Mesothelial cell of epicardium (in vitro differentiated cells): ENCODE measurements at places on chromosomes 1 and 21. TPM values are rescaled to one million over a fixed set of nuclear protein-coding genes. Genes with fewer than 3 reads are reported as not detected.

The BSDC1 gene
- 73.4 to 74.8 TPM (median 74.6 TPM) in 3 replicates for total RNA-seq

The CRYZL1 gene
- 63.0 to 68.3 TPM (median 65.1 TPM) in 3 replicates for total RNA-seq

GRCh38 chr1:186740324-186740723, 60.1 kb upstream of the PTGS2 start:
- no peaks in the 10 kb centered on the region for H3K36me3 ChIP-seq
- DNase-seq, result no peak
- H3K4me1 ChIP-seq, result peaks cover 24% of the 10 kb centered on the region

- no peak overlapping the region for H3K27ac ChIP-seq
- peaks cover 7% of the 10 kb centered on the region for H3K4me1 ChIP-seq
- H3K4me3 ChIP-seq, result no peak overlapping the region
These were observed 8.5 kb downstream of the OR10K2 start for GRCh38 chr1:158417586-158417985.

DNA sequence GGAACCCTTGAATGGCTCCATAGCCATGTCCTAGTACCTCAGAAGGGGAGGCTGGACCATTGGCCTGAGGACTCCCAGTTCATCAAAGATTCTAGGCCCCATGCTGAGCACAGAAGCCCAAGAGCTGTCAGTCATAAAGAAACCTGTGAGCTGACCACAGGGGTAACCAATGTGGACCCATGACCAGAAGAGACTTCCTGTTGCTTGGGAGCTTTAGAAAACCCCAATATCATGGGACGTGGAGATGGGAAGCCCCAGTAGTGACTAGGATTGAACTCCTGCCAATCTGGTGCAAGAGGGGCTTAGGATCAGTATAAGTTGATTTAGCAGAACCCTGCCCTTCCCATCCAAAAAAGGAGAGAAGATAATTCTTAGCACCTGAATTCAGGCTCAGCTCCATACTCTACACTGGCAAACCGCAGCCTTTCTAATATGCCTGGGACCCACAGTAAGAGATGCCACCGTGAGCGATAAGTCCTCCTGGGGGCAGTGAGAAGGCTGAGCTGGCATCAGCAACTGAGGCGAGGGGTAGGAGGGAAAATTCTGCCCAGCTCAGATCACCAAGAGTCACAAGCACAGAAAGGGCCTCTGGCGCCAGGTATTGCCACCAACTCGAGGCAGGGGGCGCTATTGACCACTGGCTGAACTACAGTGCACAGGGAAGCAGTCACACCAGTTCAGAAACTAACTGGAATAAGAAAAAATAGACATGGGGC, 108.9 kb downstream of the CAPN8 start:
- no peak overlapping the region for H3K4me3 ChIP-seq
- no peak overlapping the region for H3K27ac ChIP-seq
- H3K27me3 ChIP-seq, result peaks cover 4% of the 10 kb centered on the region
- no peak for DNase-seq
- H3K36me3 ChIP-seq, result no peaks in the 10 kb centered on the region
- H3K4me1 ChIP-seq, result peaks cover 12% of the 10 kb centered on the region

DNA sequence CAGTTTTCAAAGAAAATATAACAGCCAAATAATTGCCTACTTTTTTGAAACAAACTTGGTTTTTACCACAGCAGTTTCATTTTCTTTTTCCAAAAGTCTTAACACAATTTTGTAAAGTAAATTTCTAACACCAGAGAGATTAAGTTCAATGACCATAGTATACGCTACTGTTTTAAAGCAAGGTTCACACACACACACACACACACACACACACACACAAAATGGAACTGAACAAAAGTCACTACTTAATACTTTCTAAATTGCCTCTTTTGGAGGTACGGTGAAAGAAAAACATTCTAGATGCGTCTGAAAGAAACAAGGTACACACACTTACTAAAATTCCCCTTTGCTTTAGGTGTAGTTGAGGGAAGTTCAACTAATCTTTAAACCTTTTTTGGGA, 30.1 kb downstream of the C21orf91 start:
- no peak for DNase-seq
- no peaks in the 10 kb centered on the region for H3K27me3 ChIP-seq
- no peak overlapping the region for H3K27ac ChIP-seq
- H3K4me3 ChIP-seq, result no peak overlapping the region
- no peaks in the 10 kb centered on the region for H3K4me1 ChIP-seq

- H3K27ac ChIP-seq, result peak overlapping the region; percentile 95
- H3K36me3 ChIP-seq, result peaks cover 39% of the 10 kb centered on the region
- no peak overlapping the region for H3K4me3 ChIP-seq
- peaks cover 58% of the 10 kb centered on the region for H3K4me1 ChIP-seq
- no peaks in the 10 kb centered on the region for H3K27me3 ChIP-seq
These were observed 4.4 kb upstream of the ELF3 start for GRCh38 chr1:202005958-202006357.

GRCh38 chr1:84862810-84863251, 30.2 kb downstream of the LPAR3 start:
- DNase-seq, result no peak
- H3K4me1 ChIP-seq, result no peaks in the 10 kb centered on the region
- H3K27me3 ChIP-seq, result no peaks in the 10 kb centered on the region
- H3K4me3 ChIP-seq, result no peak overlapping the region

- H3K27me3 ChIP-seq, result no peaks in the 10 kb centered on the region
- peaks cover 21% of the 10 kb centered on the region for H3K36me3 ChIP-seq
- H3K4me3 ChIP-seq, result no peak overlapping the region
- DNase-seq, result no peak
- H3K4me1 ChIP-seq, result peaks cover 74% of the 10 kb centered on the region
These were observed 19.0 kb upstream of the SLC2A1 start for GRCh38 chr1:42977653-42978052.

GRCh38 chr1:90486996-90487395, 230.1 kb downstream of the BARHL2 start:
- H3K4me3 ChIP-seq, result no peak overlapping the region
- H3K27ac ChIP-seq, result no peak overlapping the region
- H3K36me3 ChIP-seq, result no peaks in the 10 kb centered on the region
- peaks cover 19% of the 10 kb centered on the region for H3K27me3 ChIP-seq

DNA sequence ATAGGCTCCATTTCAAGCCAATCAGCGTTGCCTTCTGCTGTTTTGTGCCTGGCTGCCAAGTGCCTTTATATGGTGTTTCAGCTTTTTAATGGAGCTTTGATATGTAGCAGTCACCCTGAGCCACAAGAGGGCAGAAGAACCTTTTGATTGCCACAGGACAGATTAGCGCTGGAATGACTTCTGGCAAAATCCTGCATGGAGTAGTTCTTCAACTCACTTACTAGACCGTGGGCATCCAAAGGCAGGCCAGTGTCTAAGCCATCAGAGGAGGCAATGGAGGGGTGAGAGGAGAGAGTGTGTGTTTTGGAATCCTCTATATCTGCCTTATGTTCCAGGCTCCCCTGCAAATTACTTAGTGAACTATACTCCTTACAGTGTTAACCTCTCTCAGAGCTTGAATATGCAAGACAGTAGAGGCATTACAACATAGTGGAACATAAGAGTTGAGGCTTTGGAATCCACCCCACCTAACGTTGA, 56.2 kb downstream of the ST3GAL3 start:
- no peaks in the 10 kb centered on the region for H3K36me3 ChIP-seq
- H3K4me1 ChIP-seq, result peaks cover 6% of the 10 kb centered on the region
- DNase-seq, result peak; percentile 64
- no peak overlapping the region for H3K4me3 ChIP-seq

DNA sequence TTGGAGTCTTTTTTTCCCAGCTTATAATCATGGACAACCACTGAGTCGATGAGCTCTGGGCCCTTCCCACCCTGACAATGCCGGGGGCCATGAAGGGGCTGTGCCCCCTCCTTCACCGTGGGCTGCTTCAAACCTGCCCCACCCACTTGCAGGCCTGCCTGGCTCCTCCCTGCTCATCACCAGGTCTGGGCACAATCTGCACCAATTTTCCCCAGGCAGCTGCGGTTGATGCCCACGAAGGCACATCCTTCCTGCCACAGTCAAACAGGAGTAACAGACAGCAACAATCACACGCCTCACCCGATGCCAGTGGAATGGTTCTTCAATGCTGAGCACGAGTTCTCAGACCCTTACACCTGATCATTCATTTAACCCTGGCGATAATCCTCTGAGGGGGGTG, 18.9 kb downstream of the PGLYRP3 start:
- peaks cover 3% of the 10 kb centered on the region for H3K27me3 ChIP-seq
- H3K36me3 ChIP-seq, result no peaks in the 10 kb centered on the region
- H3K27ac ChIP-seq, result no peak overlapping the region
- DNase-seq, result no peak
- no peak overlapping the region for H3K4me3 ChIP-seq

GRCh38 chr1:48405400-48405799, 66.6 kb downstream of the SPATA6 start:
- no peaks in the 10 kb centered on the region for H3K27me3 ChIP-seq
- H3K36me3 ChIP-seq, result peaks cover 17% of the 10 kb centered on the region
- H3K4me3 ChIP-seq, result no peak overlapping the region
- no peaks in the 10 kb centered on the region for H3K4me1 ChIP-seq
- no peak for DNase-seq

GRCh38 chr1:46133781-46134350, 1.4 kb upstream of the PIK3R3 start:
- H3K4me3 ChIP-seq, result peak overlapping the region; percentile 93
- H3K27me3 ChIP-seq, result no peaks in the 10 kb centered on the region
- DNase-seq, result no peak
